ENCODE measurements at places on chromosomes 11 and 22.

- no peak for DNase-seq
Observed at GRCh38 chr11:133922078-133922870, 34.5 kb downstream of the IGSF9B start.

DNA sequence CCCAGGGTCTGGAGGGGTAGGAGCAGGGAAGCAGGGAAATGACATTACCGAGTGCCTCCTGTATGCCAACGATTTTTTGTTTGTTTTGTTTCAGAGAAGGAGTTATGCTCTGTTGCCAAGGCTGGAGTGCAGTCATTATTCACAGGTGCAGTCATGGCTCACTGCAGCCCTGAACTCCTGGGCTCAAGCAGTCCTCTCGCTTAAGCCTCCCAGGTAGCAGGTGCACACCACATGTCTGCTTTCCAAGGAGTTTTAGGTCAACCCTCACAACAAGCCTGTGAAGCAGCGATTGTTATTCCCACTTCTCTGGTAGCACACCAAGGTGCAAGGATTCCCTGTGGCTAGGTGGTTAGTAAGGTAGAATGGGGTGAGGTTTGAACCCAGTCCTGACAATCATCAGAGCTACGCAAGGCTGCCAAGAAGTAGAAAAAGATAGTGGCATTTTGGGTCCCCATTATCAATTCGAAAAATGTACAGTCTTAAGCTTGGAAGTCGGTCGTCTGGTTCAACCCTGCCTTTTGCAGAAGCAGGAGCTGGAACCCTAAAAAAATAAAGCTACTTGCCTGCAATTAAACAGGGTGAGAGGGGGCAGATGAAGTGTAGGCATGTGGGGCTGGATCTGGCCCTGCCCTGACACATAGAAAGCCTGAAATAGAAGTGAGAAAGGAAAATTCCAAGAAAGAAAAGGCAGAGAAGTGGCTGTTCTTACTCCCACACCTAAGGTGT is 9.1 kb downstream of the UCP3 start:
- DNase-seq = peak; percentile 32

DNA sequence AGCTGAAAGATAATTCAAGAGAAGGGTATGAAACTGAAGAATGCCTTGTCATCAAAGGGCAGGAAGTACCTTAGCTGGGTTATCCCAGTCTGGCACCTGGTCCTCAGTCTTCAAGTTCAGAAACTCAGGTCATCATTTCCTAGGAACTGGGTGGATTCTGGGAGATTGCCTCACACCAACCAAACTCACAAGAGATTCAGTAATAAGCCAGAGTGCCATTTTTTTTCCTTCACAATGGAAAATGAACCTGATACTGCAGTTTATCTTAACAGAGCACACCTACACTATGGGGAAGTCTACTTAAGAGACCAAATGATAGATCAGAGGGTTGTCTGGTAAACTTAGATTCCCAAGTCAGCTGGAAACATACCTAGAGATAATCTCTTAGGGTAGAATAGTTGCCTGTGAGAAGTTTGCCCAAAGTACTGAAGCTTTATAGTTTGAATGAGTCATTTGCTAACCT is 3.8 kb upstream of the BUD13 start:
- DNase-seq = no peak

DNA sequence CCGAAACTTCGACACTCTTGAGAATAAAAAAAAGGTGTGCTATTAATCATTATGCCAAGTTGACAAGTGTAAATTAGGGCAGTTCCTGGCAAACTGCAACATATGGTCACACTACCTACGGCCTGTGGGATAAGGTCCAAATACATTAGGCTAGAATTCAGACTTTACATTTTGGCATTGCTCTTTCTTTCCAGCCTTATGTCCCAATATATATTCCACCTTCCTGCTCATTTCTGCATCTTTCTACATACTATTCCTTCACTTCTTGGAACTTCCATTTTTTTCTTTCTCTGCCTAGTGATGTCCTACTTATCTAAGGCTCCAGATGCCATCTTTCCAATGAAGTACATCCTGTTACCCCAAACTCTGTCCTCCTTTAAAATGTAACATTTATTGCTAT is 577.2 kb downstream of the LRRC4C start:
- DNase-seq = no peak

- DNase-seq = no peak
Observed at GRCh38 chr11:10625982-10626311, 57.5 kb upstream of the LYVE1 start.

GRCh38 chr22:29087012-29087411 is 14.2 kb downstream of the KREMEN1 start:
- no peak for DNase-seq

GRCh38 chr11:19598876-19599486 is 113.7 kb upstream of the NAV2 start:
- no peak for DNase-seq
